ENCODE measurements at places on chromosomes 1 and 21.

DNA sequence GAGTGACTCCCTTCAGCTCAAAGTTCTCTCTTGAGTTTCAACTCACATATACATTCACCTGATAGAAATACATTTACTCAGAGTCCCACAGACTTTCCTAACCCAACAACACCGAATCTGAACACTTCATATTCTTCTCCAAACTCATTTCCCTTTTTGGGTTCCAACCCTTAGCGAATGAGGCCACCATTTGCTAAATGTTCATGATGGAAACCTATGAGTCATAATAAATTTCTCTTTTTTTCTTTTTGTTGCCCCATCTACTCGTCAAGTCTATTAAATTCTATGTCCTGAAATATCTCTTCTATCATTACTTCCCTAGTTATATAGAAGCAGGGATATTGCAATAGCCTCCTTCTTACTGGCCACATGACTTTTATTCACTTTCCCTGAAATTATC lies 100.1 kb downstream of the HLX start:
- DNase-seq = no peak

- DNase-seq = no peak
These were observed 451.1 kb downstream of the RWDD3 start for GRCh38 chr1:95685081-95685480.

GRCh38 chr1:6870571-6870970 lies 85.3 kb downstream of the CAMTA1 start:
- no peak for DNase-seq

- no peak for DNase-seq
These were observed 10.6 kb upstream of the RRP15 start for GRCh38 chr1:218274511-218274910.

DNA sequence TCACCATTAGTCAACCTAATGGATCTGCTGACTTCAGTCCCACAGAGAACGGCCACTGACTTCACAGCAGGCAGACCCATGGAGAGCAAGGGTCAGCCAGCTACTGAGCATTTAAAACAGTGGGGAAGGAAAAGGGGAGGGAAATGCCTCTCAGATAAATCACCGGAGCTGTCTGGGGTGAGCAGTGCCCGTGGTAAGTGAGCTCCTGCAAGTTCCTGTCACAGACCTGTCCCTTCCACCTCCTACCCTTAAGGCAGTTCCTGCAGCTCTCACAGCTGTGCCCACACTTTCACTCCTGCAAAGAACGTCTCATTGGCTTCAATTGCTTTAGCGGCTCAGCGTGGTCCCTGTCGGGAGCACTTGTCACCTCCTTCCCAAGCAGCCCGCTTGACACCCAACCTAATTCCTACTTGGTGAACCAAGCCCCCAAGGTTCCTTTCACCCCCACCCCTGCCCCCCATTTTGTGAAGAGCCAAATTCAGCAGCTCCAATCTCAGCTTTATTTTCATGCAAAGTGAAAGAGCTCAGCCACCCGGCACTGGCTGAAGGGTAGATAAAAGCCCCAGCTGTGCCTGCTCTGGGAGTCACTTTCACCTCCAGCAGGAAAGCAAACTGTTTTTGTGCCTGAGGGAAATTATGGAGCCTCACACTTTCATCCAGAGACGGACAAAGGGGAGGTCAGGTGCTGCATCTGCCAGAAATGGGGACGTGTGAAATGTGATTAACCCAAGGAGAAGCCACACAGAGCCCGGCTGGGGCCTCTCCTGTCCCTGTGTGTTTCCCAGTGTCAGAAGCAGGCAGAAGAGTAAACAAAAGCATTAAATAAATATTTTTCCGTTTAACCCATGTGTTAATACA lies 306.2 kb downstream of the TTLL7 start:
- peak; percentile 62 for DNase-seq

GRCh38 chr1:85366391-85367170 lies 90.1 kb upstream of the BCL10 start:
- no peak for DNase-seq

GRCh38 chr21:37516998-37517397 lies 150.4 kb downstream of the DYRK1A start:
- DNase-seq = no peak

DNA sequence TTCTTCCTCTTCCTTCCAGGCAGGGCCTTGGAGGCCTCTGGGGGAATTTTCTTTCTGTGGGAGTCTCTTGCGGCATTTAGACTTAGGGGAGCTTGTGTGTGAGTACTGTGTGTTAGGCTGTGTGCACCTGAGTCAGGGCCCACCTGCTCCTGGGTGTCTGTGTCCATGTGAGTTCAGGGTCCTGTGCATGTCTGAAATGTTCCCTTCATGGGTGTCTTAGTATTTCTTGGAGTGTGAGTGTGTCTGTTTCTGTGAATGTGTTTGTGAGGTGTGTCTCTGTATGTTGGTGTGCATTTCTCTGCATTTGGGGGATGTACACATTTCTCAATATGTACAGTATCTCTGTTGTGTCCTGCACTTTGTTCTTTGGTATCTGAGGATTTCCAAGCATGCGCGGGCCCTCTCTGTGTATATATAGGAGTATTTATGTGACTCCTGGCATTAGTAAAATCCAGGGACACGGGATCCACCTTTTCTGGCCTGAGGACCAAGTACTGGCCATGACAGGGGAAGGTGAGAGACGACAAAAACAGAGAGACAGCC lies 2.4 kb downstream of the TFAP2E start:
- no peak for DNase-seq

GRCh38 chr21:43805275-43805800 lies 16.0 kb downstream of the RRP1 start:
- peak; percentile 98 for DNase-seq

GRCh38 chr1:21051177-21051825 lies 125.4 kb downstream of the EIF4G3 start:
- no peak for DNase-seq

DNA sequence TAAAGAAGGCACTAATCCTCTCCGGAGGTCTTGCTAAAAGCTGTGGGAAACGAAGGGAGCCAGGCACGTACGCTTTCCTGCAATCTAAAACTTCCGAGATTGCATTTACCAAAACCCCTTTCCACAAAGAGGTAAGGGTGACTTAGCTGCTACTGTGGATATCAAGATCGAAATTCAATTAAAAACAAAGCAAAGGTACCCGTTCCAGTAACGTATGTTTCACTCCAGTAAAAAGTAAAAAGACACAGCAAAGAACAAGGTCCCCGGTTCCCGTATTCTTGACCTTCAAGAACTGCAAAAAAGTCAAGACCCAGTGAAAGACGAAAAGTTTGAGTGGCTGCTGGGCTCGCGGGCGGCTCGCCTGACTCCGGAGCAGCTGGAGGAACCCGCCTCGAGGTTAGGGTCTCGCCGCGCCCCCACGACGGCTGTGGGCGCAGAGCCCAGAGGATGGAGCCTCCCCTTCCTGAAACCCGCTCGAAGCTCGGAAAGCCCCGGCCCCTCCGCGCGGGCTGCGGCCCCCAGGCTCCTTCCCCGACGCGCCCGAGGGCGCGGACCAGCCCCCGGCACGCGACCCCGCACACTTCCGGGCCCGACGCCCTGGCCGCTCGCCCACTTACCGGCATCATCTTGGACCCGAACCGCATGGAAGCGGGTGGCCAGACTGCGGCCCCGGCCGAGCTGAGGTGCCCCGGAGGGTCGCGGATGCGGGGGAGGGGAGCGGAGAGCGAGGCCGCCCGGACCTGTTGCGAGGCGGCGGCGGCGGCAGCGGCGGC lies 524 bp downstream of the TP53BP2 start:
- peak; percentile 45 for DNase-seq

DNA sequence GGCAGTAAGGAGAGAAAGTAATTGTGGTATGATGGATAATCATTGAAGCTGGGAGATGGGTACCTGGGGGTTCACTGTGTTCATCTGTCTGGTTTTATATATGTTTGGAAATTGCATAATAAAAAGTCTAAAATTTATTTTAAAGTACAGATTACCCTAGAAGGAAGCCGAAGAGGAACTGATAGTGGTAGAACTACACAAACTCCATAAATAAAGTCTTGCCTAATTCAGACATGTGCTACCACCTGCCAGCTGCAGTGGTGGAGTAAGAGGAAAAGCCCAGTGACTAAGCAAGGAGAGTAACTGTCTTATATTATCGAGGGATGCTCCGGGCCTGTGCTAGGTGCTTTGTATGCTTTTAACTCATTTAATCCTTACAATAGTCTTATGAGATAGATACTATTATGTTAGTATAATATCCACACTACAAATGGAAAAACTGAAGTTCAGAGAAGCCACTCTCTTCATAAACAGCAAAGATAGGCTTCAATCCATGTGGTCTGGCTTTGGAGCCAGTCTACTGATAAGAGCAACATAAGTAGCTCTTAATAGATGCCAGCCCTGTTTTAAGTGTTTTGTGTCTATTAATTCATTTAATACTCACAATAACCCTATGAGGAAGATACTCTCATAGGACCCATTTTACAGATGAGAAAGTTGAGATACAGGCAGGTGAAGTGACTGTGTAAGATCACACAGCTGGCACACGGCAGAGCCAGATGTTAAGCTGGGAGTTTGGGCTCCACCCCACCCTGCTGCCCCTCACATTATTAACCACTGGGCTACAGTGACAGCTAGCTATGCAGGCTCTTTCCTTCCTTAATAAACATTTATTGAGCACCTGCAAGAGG lies 56.8 kb upstream of the HNRNPU start:
- peak; percentile 67 for DNase-seq

- peak; percentile 79 for DNase-seq
These were observed 17.8 kb downstream of the ABCG1 start for GRCh38 chr21:42236693-42237092.

DNA sequence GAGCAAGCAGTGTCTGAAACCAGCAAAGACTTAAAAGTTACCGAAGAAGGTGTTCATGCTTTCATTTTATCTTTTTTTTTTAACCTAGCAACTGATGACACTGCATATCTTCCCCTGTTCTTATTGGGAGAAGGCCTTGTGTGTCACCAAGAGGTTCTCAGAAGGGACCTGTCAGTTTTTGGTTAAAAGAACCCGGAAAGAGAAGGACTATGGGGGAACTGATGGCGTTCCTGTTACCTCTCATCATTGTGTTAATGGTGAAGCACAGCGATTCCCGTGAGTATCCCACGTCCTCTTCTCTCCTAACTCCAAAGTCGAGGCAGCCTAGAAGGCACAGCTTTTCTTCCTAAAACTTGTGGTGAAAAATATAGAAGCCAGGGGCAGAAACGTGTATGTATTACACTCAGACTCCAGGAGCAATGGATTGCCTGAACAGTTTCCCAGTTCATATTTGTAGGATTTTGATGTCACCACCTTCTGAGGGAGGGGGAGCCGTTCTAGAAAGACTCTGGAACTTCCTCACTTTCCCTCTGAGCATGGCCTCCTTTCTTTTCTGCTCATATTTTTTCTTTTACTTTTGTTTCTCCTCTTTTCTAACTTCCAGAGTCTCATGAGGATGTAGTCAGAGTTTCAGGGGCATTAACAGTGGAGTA lies at the start of gene MR1:
MR1 (plus strand) TSS at position 185 of the 653 bp plus-strand sequence; CDS start at position 210, 25 bp downstream.
- DNase-seq = peak; percentile 93

DNA sequence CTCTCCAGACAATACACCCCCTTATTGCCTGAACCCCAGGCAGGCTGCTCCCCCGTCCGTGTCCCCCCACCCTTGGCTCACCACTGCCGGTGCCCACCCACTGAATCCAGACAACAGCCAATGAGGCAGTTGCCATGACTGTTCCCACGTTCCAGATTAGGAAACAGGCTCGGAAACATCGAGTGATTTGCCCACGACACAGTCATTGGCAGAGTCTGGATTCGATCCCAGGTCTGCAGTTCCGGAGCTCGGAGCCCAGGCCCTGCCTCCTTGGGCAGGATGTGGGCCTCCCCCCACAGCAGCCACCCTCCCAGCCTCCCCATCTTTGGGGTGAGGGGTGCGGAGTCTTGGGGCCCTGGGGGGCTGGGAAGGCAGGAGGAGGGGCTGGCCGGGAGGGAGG lies 20.3 kb upstream of the CLSTN1 start:
- DNase-seq = no peak

- DNase-seq = no peak
These were observed 120.7 kb upstream of the CSF3R start for GRCh38 chr1:36603461-36603860.

- no peak for DNase-seq
These were observed 141.4 kb upstream of the ETS2 start for GRCh38 chr21:38664315-38664714.

DNA sequence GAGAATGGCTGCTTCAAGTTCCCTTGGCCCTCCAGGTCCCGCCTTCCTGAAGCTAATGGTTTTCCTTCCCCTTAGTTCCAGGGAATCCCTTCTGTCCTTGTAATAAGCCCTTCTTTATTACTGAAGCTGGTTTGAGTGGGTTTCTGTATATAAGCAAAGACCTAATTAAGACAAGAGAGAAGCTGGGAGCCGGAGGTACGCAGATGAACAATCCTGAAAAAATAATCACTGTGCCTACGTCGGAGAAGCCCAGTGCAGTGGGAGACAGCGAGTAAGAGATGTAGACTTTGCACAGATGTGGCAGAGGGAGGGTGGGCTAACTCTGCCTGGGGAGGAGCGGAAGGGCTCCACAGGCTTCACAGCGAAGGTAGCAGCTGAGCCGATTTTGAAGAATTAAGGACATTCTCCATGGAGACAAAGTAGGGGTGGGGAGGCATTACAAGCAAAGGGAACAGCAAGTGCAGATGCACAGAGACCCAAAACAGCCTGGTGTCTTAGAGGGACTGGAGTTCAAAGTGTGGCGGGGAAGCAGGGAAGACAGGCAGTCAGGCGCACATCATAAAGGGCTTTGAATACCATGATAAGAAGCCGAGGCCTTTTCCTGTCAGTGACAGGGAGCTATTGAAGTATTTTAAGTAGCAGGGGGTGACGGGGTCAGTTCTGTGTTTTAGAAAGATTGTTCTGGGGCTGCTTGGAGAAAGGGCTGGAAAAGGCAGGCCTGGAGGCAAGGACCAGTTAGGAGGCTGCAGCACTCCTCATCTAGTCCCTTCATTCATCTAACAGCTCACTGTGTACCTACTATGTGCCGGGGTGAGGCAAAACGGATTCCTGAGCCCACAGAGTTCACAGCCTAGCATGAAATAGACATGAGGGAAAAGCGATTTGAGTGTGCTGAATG lies 6.5 kb downstream of the RIMS3 start:
- DNase-seq = no peak

DNA sequence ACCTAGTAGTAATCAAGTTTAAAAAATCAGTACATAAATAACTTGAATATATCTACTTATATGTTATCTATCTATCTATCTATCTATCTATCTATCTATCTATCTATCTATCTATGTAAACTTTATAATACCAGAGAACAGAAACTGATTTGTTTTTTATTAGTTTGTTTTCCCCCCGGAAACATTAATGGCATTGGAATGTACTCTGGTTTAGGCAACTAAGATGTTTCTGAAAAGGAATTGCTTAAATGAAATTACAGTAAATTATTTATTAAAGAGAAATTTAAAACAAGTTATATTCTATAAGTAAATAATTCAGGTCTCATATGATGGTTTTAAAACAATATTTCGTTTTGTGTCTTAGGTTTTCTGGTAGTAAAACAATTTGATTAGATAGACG lies 681.0 kb upstream of the ADAMTS5 start:
- no peak for DNase-seq

DNA sequence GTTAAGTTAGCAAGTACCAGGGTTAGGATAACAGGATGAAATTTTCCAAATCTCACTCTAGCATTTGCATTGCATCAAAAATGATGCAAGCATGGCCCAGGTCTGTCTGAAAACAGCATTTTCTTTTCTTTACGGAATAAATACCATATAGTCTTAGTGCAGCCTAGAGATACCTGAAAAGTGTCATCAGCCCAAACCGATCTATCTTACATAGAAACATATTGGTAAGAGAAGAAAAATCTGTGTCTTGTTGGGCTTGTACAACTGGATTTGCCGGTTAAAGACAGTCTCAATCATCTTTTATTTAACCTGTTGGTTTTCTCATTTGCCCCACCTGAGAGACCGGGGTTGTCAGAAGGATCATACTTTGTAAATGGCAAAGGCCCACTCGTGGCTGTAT lies 15.8 kb downstream of the ACP6 start:
- no peak for DNase-seq

GRCh38 chr1:36853638-36854037 lies 180.7 kb downstream of the GRIK3 start:
- no peak for DNase-seq

- no peak for DNase-seq
These were observed 61.7 kb downstream of the ACP6 start for GRCh38 chr1:147608596-147608995.
